ENCODE measurements at places on chromosomes 5 and 9. TPM values are rescaled to one million over a fixed set of nuclear protein-coding genes. Genes with fewer than 3 reads are reported as not detected.

GRCh38 chr9:108552459-108553040 is 303.2 kb downstream of the ACTL7B start:
- DNase-seq, result no peak

DNA sequence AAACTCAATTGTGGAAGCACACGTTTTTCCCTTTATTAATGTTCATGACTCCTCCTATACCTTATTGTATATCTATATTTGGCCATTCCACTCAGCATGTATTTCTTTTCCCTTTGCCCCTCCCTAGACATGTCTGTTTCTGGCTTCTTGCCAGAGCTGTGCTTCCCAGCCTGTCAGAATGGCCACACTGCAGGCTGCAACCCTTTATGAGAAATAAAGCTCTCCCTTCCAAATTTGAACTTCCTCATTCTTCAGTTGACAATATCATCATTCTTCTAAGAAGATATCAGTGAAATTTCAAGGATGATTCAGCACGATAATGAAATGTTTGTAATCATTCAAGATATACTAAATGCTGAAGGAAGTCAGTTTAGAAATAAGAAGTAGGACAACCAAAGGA is 107.6 kb upstream of the PRSS3 start:
- no peak for DNase-seq

NR2F1-AS1 gene
- total RNA-seq, result not detected

PCDHGC4 gene
- 0.31 TPM for total RNA-seq

BTNL8 gene
- not detected for total RNA-seq
